ENCODE measurements at places on chromosomes 5 and 9.

- DNase-seq = no peak
These were observed 48.8 kb downstream of the RASGEF1C start for GRCh38 chr5:180160215-180160614.

DNA sequence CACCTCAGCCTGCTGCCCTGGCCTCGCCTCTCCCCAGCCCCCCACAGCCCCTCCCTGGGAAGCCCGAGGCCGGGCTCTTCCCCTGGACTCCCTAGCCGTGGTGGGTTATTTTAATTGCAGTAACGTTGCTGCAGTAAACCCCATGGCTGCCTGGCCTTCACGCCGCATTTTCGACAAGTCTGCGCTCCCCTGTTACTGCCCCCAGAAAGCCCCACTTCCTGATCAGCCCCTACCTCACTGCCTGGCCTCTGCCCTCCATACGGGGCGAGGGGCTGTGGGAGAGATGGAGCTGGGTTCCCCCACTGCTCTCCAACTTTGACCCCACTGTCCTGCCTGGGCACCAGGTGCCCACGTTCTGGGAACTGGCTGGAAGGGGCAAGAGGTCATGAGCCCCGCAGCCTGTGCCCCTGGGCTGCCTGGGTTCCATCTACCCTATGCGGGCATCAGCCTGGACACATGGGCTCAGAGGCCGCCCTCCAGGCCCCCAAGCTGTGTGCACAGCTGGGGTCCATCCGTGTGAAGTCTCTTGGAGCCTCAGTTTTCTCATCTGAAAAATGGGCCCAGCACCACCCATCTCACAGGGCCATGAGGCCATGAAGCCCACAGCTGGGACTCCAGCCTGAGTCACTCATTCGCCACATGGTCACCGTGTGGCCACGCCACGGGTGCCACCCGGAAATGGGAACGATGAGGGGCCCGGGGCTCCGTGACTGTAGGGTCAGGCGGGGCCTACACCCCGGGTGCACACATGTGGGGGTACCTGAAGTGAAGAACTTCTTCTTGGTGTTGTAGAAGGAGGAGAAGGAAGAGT, 11.5 kb downstream of the EGFL7 start:
- no peak for DNase-seq

GRCh38 chr5:61993295-61993927, 312.6 kb upstream of the KIF2A start:
- DNase-seq = no peak

- no peak for DNase-seq
These were observed 70.7 kb upstream of the SLC25A51 start for GRCh38 chr9:37974506-37975173.

DNA sequence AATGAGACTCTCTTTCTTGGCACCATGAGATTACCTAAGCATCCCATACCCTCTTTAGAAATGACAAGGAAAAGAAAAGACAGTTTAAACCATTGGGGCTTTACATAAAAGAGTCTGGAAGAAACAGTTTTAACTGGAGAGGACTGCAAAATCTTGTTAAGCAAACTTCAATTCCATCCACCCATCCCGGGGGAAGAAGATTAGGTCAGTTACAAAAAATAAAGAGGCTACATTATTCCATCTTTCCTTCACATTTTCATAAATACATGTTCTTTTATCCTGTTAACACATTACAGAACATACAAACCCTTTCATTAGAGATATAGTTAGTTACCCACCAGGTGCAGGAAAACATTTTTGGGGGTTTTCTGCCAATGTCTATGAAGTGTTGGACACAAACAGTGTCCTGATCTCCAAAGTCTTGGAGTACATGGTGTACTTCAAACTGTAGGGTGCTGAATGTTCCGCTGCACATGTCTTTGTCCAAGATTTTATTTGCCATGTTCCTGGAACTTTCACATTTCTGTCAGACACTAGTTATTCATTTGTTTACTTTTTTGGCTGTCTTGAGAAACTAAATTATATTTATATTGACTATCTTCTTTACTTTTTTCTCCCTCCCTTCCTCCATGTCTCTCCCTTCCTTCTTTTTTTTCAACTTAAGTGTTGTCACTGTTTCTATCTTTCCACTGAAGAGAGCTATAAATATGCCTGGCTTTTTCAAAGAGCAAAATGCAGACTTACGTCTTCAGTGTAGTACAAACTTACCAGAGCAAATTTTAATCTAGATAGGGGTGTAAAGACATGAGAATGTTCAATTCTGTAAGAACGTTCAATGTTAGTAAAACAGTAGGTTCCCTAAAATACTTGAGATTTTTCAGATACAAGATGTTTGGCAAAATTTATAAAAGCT, 410.9 kb upstream of the PRR16 start:
- no peak for DNase-seq
